ENCODE measurements at places on chromosomes 13 and 19. TPM values are rescaled to one million over a fixed set of nuclear protein-coding genes. Genes with fewer than 3 reads are reported as not detected.

The PTPRS gene
- total RNA-seq = 0.19 TPM

The MBD3L2 gene
- total RNA-seq = not detected

- no peak overlapping the region for H3K4me3 ChIP-seq
- DNase-seq = peak; percentile 20
- H3K27me3 ChIP-seq = no peaks in the 10 kb centered on the region
- H3K27ac ChIP-seq = no peak overlapping the region
- no peaks in the 10 kb centered on the region for H3K4me1 ChIP-seq
Measured at GRCh38 chr13:113548778-113549621, 35.6 kb upstream of the TFDP1 start.

DNA sequence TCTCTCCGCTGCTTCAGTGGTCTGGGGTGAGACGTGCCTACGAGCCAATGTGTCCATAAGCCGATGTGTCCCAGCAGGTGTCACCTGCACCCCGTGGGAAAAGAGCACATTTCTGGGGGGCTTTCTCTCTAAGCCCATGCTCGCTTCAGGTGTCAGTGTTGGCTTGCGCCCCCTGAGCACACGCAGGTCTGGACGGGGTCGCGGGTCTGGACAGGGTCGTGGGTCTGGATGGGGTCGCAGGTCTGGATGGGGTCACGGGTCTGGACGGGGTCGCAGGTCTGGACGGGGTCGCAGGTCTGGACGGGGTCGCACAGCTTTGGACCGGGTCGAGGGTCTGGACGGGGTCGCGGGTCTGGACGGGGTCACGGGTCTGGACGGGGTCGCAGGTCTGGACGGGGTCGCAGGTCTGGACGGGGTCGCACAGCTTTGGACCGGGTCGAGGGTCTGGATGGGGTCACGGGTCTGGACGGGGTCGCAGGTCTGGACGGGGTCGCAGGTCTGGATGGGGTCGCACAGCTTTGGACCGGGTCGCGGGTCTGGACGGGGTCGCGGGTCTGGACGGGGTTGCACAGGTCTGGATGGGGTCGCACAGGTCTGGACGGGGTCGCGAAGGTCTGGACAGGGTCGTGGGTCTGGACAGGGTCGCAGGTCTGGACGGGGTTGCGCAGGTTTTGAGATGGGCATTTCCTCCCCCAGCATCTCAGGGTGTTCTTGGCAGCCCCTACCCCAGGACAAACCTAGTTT lies 24.5 kb upstream of the TFDP1 start:
- peaks cover 2% of the 10 kb centered on the region for H3K4me1 ChIP-seq
- H3K36me3 ChIP-seq = no peaks in the 10 kb centered on the region
- DNase-seq = peak; percentile 15
- H3K27ac ChIP-seq = no peak overlapping the region
- H3K27me3 ChIP-seq = peaks cover 8% of the 10 kb centered on the region

DNA sequence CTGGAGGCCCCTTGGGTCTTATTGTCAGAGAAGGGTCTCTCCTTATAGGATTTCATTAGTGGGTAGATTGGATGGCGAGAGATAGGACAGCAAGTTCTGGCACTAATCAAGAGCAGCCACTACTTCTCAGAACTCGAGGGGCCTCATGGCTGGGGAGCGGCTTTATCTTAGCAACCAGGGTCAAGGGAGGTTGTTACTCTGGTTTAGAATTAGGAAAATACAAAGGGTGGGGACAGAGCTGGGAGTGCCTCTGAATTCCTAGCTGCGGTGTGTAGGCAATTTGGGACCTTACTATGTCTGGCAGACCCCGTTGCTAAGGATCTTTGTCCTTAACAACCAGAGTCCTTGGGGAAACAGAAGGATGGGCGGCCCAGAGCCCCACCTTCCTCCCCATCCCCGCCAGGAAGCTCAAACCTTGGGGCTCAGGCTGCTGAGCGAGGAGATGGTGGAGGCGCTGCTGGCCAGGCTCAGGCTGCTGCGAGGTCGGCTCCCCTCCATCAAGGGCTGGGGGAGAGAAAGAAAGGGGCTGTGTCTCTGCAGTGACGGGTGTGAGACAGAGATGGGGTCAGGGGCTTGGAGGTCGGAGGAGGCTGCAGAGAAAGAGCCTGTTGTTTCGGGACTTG lies 1.2 kb downstream of the PLEKHA4 start:
- peaks cover 5% of the 10 kb centered on the region for H3K4me1 ChIP-seq
- no peak overlapping the region for H3K4me3 ChIP-seq
- peaks cover 1% of the 10 kb centered on the region for H3K36me3 ChIP-seq
- peaks cover 6% of the 10 kb centered on the region for H3K27me3 ChIP-seq

- no peak overlapping the region for H3K27ac ChIP-seq
- no peaks in the 10 kb centered on the region for H3K27me3 ChIP-seq
- no peaks in the 10 kb centered on the region for H3K4me1 ChIP-seq
- no peak overlapping the region for H3K4me3 ChIP-seq
Measured at GRCh38 chr13:93151277-93151676, 75.3 kb upstream of the GPC6 start.

- H3K27me3 ChIP-seq = no peaks in the 10 kb centered on the region
- no peak overlapping the region for H3K27ac ChIP-seq
Measured at GRCh38 chr13:96027496-96027895, 25.7 kb downstream of the UGGT2 start.

DNA sequence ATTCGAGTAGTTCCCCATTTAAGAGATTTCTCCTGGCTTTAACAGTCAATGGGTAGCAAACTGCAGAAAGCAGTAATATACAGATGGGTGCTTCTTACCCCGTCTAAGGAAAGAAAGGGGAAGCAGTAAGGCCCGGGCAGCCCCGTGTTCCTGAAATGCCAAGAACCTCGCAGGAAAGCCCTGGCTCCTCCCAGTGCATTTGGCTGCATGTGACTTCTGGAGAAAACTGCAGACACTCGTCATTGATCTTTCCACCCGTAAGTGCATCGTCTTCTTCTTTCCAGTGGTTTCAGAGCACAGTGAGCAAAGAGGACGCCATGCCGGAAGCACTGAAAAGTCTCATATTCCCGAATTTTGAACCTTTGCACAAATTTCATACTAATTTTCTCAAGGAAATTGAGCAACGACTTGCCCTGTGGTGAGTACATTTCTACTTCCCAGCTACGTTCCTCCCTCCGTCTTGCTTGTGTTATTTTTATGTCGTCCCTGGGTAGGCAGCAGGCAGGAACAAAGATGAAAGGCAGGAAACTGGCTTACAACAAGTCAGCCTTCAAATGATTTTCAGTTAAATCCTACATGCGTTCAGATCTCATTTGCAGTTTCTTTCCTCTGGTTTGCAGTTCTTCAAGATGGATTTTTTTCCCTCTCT lies 165.2 kb downstream of the STK24 start:
- DNase-seq = no peak

DNA sequence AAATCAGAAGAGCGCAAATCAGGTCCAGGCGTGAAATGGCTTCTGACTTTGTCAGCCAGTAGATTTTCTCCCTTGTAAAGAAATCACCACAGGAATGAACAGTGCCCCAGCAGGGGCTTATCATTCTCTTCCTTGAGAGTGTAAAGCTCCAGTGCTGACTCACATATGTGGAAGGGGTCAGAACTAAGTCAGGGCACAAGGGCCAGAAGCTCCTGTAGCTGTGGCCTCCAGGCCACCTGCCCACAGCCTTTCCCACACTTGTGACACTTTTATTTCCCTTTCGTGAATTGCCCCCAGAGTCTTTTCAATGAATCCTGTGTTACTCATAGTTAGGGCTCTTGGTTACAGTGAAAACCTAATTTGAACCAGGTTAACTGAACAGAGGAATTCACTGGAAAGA lies 99.6 kb downstream of the SUCLA2 start:
- H3K27me3 ChIP-seq = no peaks in the 10 kb centered on the region
- peaks cover 7% of the 10 kb centered on the region for H3K36me3 ChIP-seq
- no peak overlapping the region for H3K27ac ChIP-seq
- H3K4me1 ChIP-seq = peaks cover 8% of the 10 kb centered on the region
- H3K4me3 ChIP-seq = no peak overlapping the region

- H3K36me3 ChIP-seq = no peaks in the 10 kb centered on the region
- DNase-seq = no peak
- peaks cover 23% of the 10 kb centered on the region for H3K4me1 ChIP-seq
- H3K27ac ChIP-seq = no peak overlapping the region
- peaks cover 4% of the 10 kb centered on the region for H3K27me3 ChIP-seq
- H3K4me3 ChIP-seq = peak overlapping the region; percentile 91
Measured at GRCh38 chr13:26255691-26256277, 1.9 kb downstream of the CDK8 start.

GRCh38 chr13:80881942-80882445 lies 541.1 kb upstream of the SPRY2 start:
- no peaks in the 10 kb centered on the region for H3K27me3 ChIP-seq
- H3K36me3 ChIP-seq = no peaks in the 10 kb centered on the region
- H3K4me1 ChIP-seq = no peaks in the 10 kb centered on the region
- H3K27ac ChIP-seq = no peak overlapping the region

- H3K27me3 ChIP-seq = no peaks in the 10 kb centered on the region
- no peak overlapping the region for H3K4me3 ChIP-seq
- peaks cover 15% of the 10 kb centered on the region for H3K4me1 ChIP-seq
Measured at GRCh38 chr13:100129605-100130004, 40.7 kb downstream of the PCCA start.

GRCh38 chr19:53892301-53892980 lies 10.4 kb downstream of the PRKCG start:
- H3K4me1 ChIP-seq = peaks cover 2% of the 10 kb centered on the region
- peaks cover 19% of the 10 kb centered on the region for H3K27me3 ChIP-seq
- no peak overlapping the region for H3K4me3 ChIP-seq
- no peaks in the 10 kb centered on the region for H3K36me3 ChIP-seq
- DNase-seq = no peak

DNA sequence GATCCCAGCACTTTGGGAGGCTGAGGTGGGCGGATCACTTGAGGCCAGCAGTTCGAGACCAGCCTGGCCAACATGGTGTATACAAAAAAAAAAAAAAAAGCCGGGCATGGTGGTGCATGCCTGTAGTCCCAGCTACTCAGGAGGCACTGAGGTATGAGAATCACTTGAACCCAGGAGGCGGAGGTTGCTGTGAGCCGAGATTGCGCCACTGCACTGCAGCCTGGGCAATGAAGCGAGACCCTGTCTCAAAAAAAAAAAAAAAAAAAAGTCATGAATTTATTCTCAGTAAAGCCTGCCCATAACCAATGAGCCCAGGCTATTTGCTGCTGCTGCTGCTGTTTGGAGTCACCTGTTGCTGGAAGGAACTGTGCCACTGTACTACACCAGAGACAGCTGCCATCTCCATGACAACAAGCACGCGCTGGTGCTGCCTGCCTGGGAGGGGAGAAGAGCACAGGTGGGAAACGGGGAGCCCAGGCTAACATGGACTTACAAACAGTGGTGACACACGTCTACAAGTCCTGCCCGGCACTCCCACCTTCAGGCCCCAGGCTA lies 11.3 kb downstream of the ZFR2 start:
- H3K36me3 ChIP-seq = no peaks in the 10 kb centered on the region
- no peak overlapping the region for H3K27ac ChIP-seq
- H3K4me3 ChIP-seq = no peak overlapping the region
- no peaks in the 10 kb centered on the region for H3K27me3 ChIP-seq
- no peaks in the 10 kb centered on the region for H3K4me1 ChIP-seq

DNA sequence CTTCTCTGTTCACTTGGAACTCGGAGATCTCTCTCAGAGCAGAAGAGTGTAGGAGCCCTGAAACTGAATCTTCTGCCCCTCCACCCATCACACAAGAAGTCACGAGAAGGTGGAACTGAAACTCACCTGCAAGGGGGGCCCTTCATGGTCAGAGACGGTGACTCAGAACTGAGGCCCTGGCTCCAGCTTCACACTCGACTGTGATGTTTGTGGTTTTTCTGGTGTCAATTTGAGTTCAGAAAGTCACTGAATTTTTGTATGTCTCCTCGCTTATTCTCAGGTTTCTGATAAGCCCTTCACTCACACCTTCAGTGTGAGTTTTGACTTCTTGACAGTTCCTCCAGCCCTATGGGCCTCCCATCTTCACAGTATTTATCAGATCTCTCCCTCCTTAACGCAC lies 23.1 kb downstream of the SIGLEC5 start:
- H3K27me3 ChIP-seq = peaks cover 8% of the 10 kb centered on the region
- DNase-seq = no peak
- no peaks in the 10 kb centered on the region for H3K36me3 ChIP-seq

Measured in activated naive CD8-positive, alpha-beta T cell treated with anti-CD3 and anti-CD28 coated beads, Interleukin-2, amount 10 ng/mL, durations not matched to agents 7 days and 5 days (primary cell).